Stimulated activated memory B cell treated with anti-CD40 and anti-IgM and Interleukin-4, amounts not matched to agents 10 μg/mL and 1 μg/mL and 100 μg/mL, for 72 hours (primary cell): ENCODE measurements at places on chromosomes 2 and 18.

DNA sequence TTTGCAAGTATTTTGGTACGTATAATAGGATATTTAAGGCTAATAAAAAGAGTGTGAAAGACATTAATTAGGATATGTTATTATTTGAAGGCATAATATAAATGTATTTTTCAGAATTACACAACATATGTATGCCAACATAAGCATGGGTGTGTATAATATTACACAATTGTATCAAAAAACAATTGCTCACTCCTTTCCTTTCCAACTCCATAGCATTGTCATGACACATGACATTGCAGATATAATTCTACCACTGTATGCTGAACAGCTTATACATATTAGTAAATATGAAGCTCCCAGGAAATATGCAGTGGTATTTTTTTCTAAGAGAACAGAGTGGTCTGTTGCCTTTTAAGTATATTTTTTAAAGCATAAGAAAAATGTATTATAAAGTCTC, 593.1 kb downstream of the TMX3 start:
- ATAC-seq, result no peak

DNA sequence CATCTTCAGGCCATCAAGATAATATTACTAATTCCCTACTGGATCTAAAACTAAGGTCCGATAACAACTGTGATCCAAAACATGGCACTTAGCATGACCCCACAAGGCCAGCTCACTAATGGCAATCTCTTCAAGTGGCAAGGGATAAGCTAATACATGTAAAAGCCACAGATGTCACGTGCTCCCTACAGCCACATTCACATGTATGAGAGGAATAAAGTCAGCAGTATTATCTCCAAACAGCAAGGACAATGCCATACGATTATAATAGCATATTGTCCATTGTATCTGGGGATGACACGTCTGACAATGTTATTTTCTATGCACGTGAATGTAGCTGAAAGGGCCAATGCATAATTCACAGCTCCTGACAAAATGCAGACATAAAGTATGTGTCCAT, 56.0 kb downstream of the KLF7 start:
- ATAC-seq, result no peak

DNA sequence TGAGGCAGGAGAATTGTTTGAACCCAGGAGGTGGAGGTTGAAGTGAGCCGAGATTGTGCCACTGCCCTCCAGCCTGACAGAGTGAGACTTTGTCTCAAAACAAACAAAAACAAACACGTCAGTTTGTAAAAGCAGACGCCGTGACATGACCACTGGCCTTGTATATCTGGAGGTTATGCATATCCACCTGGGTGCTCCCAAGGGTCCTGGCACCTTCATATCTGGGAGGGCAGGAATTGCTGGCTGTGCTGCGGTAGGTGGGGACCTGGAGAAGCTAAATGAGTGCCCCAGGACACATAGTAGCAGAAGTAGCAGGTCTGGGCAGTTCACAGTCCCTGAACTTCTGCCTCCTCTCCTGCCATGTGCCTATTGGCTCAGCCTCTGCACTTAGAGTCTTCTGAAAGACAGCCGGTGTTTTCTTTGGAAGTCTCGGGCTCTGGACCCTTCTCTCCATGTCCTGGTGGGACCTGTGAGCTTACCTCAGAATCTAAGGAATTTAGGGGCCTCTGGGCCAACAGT, 30.9 kb upstream of the IL1R2 start:
- no peak for ATAC-seq

DNA sequence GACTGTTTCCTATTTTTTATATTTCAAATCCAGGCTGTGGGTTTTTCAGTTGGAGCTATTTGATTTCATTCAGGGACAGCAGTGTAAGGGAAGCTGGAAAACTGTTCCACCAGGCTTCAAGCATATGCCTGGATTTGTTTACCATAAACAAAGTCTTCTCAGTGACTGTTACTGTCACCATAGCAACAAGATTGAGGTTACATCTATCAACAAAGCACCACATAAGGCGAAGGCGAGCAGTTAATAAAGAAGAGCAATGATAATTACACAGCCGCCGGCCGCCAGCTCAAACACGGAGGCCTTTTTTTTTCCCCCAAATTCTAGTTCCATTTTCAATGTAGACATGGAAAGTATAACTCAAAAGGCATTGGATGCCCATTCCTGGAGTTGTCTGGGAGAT, 553.7 kb upstream of the SYT4 start:
- ATAC-seq, result no peak

- ATAC-seq, result peak; percentile 51
Measured at GRCh38 chr2:136116813-136117390, 1.0 kb downstream of the CXCR4 start.

- peak; percentile 95 for ATAC-seq
Measured at GRCh38 chr2:37635504-37636380, 35.7 kb downstream of the CDC42EP3 start.

DNA sequence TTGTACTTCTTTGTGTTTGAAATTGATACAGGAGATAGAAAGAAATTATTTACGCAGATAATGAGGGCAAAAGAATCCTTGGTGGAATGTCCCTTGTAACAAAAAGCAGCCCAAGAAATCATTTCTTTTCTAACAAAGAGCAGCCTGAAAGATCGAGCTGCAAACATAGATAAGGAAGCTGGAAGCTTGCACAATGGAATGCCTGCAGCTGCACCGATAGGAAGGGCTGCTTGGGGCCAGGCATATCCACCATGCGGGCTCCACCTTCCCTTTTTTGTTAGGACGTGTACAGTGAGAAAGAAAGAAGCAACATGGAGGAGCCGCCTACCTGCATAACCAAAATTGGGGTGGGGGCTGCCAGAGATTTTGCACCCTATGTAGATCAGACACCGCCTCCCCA, 568.7 kb downstream of the METTL4 start:
- ATAC-seq, result no peak

DNA sequence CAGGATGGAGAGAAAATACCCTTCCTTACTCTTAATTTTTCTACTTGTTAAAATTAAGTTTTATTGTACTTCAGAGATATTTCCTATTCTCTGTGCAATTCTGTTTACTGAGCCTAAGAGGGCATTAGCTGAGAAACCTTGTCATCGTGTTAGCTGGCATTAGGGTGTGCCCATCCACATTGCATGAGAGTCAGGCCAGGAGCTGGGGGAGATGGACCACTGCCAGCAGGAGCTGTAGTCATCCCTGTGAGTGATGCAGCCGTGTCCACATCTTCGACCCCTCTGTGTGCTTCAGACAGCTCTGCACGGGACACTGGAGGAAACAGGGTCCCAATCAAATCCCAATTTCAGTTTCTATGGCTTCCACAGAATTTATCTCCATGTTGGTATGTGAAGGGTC, 34.2 kb downstream of the ABCA12 start:
- no peak for ATAC-seq

GRCh38 chr2:74511104-74511989, 2.9 kb upstream of the TLX2 start:
- no peak for ATAC-seq

DNA sequence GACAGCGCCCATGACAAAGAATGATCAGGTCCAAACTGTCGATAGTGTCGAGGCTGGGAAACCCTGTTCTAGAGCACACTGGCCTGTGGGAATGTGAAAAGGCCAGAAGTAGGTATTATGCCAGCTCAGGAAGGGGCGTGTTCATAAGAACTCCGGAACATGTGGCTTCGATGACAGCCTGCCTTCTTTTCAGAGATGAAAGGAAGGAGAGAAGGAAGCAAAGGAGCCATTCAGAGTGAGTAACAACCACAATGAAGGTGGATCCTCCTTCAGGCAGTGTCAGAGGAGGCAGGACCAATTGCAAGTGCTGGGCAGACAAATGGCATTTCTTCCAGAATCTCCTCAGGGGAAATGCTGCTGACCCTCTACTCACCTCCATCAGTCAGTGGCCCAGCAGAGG, 58.5 kb downstream of the NCKAP5 start:
- ATAC-seq, result no peak

- no peak for ATAC-seq
Measured at GRCh38 chr2:58047373-58047935, 848 bp downstream of the VRK2 start.

- no peak for ATAC-seq
Measured at GRCh38 chr18:56409736-56410135, 228.7 kb downstream of the TXNL1 start.

DNA sequence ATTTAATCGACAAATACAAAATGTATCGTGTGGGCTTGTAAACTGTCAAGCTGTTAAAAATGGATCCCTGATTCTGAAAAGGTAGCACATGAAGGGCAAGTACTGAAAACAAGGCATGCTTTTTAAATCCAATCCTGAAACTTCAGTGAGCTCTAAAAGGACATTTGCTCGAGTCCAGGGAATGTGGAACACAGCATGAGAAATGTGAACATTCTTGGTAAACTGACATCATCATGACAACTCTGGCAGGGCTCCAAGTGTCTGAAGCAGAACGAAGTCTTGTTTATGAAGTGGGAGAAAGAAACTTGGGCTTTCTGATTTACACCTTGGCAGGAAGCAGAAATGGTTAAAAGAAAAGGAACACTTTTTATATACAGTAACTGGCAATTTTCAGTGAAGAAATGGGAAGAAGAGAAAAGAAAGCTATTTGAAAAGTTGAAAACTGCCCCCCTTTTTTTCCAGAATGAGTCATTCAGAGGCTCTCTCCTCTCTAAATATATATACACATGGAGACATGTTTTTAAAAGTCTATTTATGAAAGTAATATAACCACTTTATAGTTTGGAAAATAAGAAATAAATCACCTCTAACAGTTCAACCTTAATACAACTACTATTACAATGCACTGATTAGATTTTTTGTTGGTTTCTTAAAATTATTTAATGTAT, 120.8 kb downstream of the GAREM1 start:
- no peak for ATAC-seq

GRCh38 chr2:241773511-241774418, 2.9 kb upstream of the GAL3ST2 start:
- no peak for ATAC-seq

DNA sequence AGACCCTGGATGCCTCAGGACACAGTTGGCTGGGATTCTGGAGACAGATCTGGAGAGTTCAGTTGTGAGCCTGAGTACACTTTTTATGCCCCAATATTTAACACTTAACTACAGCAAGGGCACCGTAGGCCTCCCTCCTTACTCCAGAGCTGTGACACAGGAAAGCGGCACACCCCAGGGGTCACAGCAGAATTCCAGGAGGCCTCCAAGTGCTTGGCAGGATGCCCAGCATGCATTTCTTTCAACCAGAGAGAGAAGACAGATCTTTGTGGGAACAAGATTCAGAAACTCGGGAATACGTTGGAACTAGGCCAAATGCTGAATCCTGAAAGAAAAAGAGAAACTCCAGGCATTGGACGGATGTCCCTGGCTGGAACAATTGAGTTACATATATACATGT, 199.2 kb upstream of the NT5C1B start:
- no peak for ATAC-seq

GRCh38 chr2:47819834-47820233, 36.9 kb downstream of the MSH6 start:
- no peak for ATAC-seq

DNA sequence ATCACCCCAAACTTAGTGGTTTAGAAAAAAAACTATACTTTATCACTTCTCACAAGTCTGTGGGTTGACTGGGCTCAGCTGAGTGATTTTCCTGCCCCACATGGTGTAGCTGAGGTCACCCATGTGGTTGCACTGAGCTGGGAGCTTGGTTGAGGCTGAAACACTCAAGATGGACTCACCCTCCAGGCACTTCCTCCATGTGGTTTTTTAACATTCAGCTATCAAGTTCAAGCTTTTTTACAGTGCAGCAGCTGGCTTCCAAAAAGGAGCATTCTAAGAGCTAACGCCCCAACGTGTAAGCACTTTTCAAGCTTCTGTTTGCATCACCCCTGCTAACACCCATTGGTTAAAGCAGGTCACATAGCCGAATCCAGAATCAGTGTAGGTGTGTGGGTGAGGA, 105.9 kb upstream of the CREB1 start:
- ATAC-seq, result peak; percentile 99

- ATAC-seq, result no peak
Measured at GRCh38 chr18:47490882-47491281, 239.4 kb upstream of the SKOR2 start.

GRCh38 chr2:209424199-209424701, 403 bp downstream of the MAP2 start:
- peak; percentile 49 for ATAC-seq

GRCh38 chr18:5518899-5519371, 24.9 kb downstream of the EPB41L3 start:
- ATAC-seq, result no peak

DNA sequence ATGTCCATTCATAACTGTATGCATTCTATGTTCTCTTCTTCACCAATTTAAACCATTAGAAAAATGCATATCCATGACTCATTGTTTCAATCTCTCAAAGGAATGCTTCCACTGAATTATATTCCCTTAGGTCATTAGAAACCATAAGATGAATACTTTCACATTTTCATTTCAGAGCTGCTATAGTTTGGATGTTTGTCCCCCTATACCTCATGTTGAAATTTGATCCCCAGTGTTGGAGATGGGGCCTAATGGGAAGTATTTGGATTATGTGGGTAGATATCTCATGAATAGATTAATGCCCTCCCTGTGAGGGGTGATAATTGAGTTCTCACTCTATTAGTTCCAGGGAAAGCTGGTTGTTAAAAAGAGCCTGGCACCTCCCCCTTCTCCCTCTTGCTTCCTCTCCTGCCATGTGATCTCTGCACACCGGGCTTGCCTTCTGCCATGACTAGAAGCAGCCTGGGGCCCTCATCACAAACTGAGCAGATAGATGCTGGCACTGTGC, 35.7 kb downstream of the THUMPD2 start:
- no peak for ATAC-seq

GRCh38 chr2:50785816-50786215, 246.1 kb downstream of the NRXN1 start:
- ATAC-seq, result no peak

- no peak for ATAC-seq
Measured at GRCh38 chr2:200211643-200212042, 94.8 kb upstream of the SPATS2L start.

GRCh38 chr2:20674974-20675679, 8.2 kb downstream of the GDF7 start:
- ATAC-seq, result no peak

GRCh38 chr2:216015722-216016464, 2.5 kb upstream of the MREG start:
- ATAC-seq, result peak; percentile 83
